Prostate gland (tissue), 2 donors: ENCODE measurements at places on chromosomes 3 and 15. TPM values are rescaled to one million over a fixed set of nuclear protein-coding genes. Genes with fewer than 3 reads are reported as not detected.

DNA sequence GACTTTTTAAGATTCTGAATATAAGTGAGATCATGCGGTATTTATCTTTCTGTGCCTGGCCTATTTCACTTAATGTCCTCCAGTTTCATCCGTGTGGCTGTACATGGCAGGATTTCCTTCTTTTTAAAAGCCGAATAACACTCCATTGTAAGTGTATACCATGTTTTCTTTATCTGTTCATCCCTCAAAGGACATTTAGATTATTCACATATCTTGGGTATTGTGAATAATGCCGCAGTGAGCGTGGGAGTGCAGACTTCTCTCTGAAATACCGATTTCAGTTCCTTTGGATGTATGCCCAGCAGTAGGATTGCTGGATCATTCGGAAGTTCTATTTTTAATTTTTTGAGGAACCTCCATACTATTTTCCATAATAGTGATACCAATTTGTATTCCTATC lies 136.1 kb downstream of the APBA2 start:
- DNase-seq = no peak
- H3K27me3 ChIP-seq = no peaks in the 10 kb centered on the region
- H3K36me3 ChIP-seq = no peaks in the 10 kb centered on the region
- no peaks in the 10 kb centered on the region for H3K4me1 ChIP-seq

- H3K27ac ChIP-seq = no peak overlapping the region
- no peak for DNase-seq
- no peak overlapping the region for H3K4me3 ChIP-seq
- H3K36me3 ChIP-seq = no peaks in the 10 kb centered on the region
These were observed 397.2 kb downstream of the OCA2 start for GRCh38 chr15:27701956-27702355.

GRCh38 chr3:55330355-55330754 lies 156.8 kb downstream of the WNT5A start:
- H3K27me3 ChIP-seq = no peaks in the 10 kb centered on the region
- no peak overlapping the region for H3K4me3 ChIP-seq
- no peak for DNase-seq
- no peaks in the 10 kb centered on the region for H3K4me1 ChIP-seq

- no peaks in the 10 kb centered on the region for H3K27me3 ChIP-seq
- no peaks in the 10 kb centered on the region for H3K4me1 ChIP-seq
- no peaks in the 10 kb centered on the region for H3K36me3 ChIP-seq
- H3K27ac ChIP-seq = no peak overlapping the region
These were observed 255.3 kb upstream of the IL12A start for GRCh38 chr3:159733194-159733860.

- H3K4me3 ChIP-seq = no peak overlapping the region
- no peak overlapping the region for H3K27ac ChIP-seq
- DNase-seq = peak; percentile 21
- H3K4me1 ChIP-seq = no peaks in the 10 kb centered on the region
These were observed 73.8 kb upstream of the HEG1 start for GRCh38 chr3:125129512-125129997.

DNA sequence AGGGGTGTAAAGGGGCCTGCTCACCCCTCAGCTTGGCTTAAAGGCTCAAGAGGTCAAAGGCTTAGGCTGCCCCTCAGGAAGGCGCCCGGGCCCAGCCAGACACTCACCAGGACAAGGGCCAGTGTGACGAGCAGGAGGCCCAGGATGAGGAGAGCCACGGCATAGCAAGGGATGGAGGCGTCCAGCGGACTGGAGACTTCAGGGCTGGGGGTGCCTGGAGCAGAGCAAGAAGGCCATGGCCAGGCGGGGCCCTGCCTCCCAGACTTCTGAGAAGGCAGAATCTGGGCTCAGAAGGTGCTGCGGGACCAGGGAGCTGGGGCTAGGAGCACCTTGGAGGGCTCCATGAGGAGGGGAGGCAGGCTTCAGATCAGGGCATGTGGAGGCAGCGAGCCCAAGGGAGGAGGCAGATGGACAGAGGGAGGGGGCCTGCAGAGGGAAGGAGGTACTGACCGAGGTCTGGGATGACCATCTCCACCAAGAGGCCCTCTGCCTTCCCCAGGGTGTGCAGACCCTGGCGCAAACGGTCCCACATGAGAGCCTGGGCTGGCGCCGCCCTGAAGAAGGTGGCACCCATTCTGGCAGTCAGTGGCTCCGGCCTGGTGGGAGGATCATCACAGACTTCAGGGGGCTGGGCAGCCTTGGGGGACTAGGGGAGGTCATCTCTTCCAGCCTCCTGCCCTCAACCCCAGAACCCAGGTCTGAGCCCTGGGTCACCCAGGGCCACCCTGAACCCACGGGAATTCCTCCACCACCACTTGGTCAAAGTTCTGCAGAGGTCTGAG lies 24.5 kb downstream of the C15orf39 start:
- no peaks in the 10 kb centered on the region for H3K27me3 ChIP-seq
- H3K27ac ChIP-seq = no peak overlapping the region
- H3K4me3 ChIP-seq = no peak overlapping the region
- H3K36me3 ChIP-seq = no peaks in the 10 kb centered on the region
- DNase-seq = no peak
- no peaks in the 10 kb centered on the region for H3K4me1 ChIP-seq

DNA sequence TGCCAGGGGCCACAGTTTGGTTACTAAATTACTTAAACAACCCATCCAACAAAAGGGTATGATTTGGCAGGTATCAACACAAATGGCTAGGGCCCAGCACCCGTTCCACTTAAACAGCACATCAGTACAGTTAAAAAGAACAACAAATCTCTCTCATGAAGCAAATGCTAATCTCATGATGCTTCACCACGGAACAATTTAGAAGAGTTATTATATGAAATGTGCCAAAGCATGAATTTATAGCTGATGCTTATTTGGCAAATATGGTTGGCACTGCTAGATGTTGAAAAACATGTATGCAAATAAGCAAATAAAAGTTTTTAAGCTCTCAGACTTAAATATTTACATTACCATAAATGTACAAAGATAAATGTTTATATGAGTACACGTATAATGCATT lies 2.3 kb downstream of the PEAK1 start:
- no peak overlapping the region for H3K27ac ChIP-seq
- H3K27me3 ChIP-seq = no peaks in the 10 kb centered on the region
- no peaks in the 10 kb centered on the region for H3K36me3 ChIP-seq
- no peaks in the 10 kb centered on the region for H3K4me1 ChIP-seq
- no peak for DNase-seq
- H3K4me3 ChIP-seq = no peak overlapping the region

DNA sequence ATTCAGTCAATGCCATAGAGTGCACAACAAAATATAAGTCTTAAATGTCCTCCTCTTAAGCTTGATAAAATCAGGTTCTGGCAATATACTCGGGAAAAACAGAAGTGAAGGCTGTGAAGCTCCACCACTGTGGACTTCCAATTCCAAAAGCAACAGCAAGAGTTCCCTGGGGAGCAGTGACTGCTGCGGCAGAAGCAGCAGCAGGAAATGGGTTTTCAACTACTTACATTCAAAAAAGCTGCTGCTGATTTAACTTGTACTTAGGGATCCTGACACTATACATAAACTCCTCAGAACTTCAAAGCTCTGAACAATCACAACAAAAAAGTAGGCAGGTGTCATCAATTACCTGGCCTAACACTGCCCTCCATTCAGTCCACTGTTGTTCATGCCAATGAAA lies 4.7 kb downstream of the CEP152 start:
- H3K36me3 ChIP-seq = no peaks in the 10 kb centered on the region
- no peak overlapping the region for H3K4me3 ChIP-seq
- H3K27ac ChIP-seq = no peak overlapping the region
- DNase-seq = no peak
- H3K4me1 ChIP-seq = no peaks in the 10 kb centered on the region

DNA sequence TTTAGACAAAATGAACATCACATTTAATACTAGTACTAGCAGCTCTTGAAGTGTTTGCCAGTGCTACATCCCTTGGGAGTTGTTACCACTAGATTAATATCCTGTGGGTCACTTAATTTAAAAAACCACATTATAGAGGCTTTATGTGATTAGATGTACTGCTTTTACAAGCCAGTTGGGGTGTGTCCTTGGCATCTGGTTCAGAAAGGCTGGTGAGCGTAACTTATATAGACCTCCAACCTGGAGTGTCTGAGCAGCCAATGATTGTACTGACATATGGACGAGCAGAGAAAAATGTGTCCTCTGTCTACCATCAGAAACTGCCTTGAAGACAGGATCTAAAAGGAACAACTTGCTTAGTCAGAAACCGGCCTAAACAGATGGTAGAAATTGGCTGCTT lies 306.2 kb upstream of the ATP11B start:
- H3K27me3 ChIP-seq = no peaks in the 10 kb centered on the region
- no peak for DNase-seq
- H3K36me3 ChIP-seq = no peaks in the 10 kb centered on the region
- H3K4me1 ChIP-seq = no peaks in the 10 kb centered on the region

- H3K27ac ChIP-seq = no peak overlapping the region
- no peaks in the 10 kb centered on the region for H3K27me3 ChIP-seq
- H3K4me3 ChIP-seq = no peak overlapping the region
- no peaks in the 10 kb centered on the region for H3K36me3 ChIP-seq
These were observed 1078.5 kb downstream of the TUSC7 start for GRCh38 chr3:117788061-117788460.

GRCh38 chr3:111210003-111210711 lies 138.5 kb downstream of the NECTIN3 start:
- no peaks in the 10 kb centered on the region for H3K36me3 ChIP-seq
- no peak overlapping the region for H3K27ac ChIP-seq
- H3K27me3 ChIP-seq = no peaks in the 10 kb centered on the region
- H3K4me3 ChIP-seq = no peak overlapping the region
- no peak for DNase-seq

DNA sequence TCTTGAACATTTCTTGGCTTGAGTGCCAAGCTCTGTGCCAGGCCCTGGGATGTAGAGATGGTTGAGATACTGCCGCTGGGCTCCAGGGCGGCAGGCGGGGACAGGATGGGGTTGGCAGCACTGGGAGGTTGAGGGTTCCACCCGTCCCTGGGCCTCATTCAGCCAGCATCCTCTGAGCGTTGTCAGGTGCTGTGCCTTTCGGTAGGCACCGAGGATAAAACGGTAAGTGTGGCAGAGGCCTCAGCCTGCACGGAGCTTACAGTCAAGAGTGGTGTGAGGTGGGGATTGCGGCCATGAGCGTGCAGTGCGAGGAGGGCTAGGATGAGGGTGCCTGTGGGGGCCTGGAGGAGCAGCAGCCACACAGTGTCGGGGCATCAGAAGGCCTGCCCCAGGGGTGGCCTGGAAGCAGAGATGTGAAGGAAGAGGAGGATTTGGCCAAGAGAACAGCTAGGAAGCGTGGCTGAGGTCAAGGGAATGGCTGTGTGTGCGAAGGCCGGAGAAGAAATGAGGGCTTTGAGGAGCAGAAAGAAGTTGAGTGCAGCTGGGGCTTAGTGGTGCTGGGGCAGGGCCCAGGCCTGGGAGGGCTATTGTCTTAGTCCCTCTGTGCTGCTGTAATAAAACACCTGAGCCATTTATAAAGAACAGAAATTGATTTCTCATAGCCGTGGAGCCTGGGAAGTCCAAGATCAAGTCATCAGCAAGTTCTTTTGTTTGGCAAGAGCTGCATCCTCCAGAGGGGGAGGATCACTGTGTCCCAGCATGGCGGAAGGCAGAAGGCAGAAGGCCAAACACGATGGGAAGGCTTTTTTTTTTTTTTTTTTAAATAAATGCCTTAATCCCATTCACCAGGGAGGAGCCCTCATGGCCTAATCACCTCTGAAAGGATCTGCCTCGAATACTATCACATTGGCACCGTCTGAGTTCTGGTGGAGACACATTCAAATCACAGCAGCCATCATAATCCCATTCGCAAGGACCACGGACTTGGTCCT lies 22.7 kb downstream of the CORO2B start:
- no peak overlapping the region for H3K27ac ChIP-seq
- H3K4me3 ChIP-seq = no peak overlapping the region
- H3K27me3 ChIP-seq = no peaks in the 10 kb centered on the region
- DNase-seq = no peak
- H3K4me1 ChIP-seq = no peaks in the 10 kb centered on the region

DNA sequence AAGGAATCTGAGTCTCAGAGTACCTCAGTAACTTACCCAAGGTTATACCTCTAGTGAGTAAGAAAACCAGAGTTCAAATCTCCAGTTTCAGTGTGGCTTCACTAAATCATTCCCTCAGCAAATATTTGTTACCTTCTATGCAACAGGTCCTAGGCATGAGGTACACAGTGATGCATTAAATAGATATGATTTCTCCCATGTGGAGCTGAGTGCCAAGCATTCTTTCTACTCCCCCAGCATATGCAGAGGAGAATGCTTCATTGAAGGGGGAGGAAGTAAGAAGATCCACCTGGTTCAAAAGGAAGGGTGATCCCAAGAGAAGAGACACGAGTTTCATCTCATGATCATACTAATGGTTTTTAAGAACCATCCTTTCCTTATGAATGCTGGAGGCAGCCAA lies 6.8 kb upstream of the MTHFS start:
- no peak for DNase-seq
- H3K27ac ChIP-seq = no peak overlapping the region
- H3K27me3 ChIP-seq = no peaks in the 10 kb centered on the region

GRCh38 chr3:116102037-116102436 lies 343.2 kb downstream of the LSAMP start:
- H3K27ac ChIP-seq = no peak overlapping the region
- H3K27me3 ChIP-seq = no peaks in the 10 kb centered on the region
- no peak for DNase-seq
- H3K36me3 ChIP-seq = no peaks in the 10 kb centered on the region
- H3K4me3 ChIP-seq = no peak overlapping the region

DNA sequence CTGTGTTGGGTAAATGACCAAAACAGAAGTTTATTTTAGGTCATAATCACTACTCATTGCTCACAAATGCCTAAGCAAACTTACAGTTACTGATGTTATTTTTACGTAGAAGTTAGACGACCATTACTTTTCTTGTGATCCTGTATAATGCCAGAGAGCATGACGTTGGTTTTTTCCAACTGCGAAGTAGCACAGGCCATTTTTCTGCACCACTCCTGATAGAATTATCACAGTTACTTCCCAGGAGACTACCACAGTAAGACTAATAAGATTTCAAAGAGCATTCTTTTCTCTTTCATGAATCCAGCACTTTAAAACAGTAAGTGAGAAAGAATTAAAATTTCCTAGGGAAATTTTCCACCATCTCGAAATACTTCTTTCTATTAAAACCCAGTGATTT lies 19.8 kb downstream of the CD200 start:
- DNase-seq = no peak
- H3K4me3 ChIP-seq = no peak overlapping the region
- H3K27me3 ChIP-seq = no peaks in the 10 kb centered on the region
- no peaks in the 10 kb centered on the region for H3K4me1 ChIP-seq
- no peak overlapping the region for H3K27ac ChIP-seq

- peak overlapping the region; percentile 84 for H3K27ac ChIP-seq
These were observed 11.4 kb upstream of the SACM1L start for GRCh38 chr3:45677841-45678240.

- no peak overlapping the region for H3K4me3 ChIP-seq
- H3K36me3 ChIP-seq = no peaks in the 10 kb centered on the region
- H3K27me3 ChIP-seq = no peaks in the 10 kb centered on the region
- H3K4me1 ChIP-seq = no peaks in the 10 kb centered on the region
- H3K27ac ChIP-seq = no peak overlapping the region
- DNase-seq = no peak
These were observed 430.7 kb upstream of the CFAP20DC start for GRCh38 chr3:59480486-59480995.

Gene CLRN1
- not detected for total RNA-seq

Gene RETNLB
- total RNA-seq = not detected

Gene SPTBN5
- 1.2 TPM for total RNA-seq

Gene RTP3
- not detected for total RNA-seq

Gene FES
- total RNA-seq = 33.9 TPM

Gene COL6A5
- total RNA-seq = not detected
